Activated CD8-positive, alpha-beta memory T cell treated with anti-CD3 and anti-CD28 coated beads for 1 hour (primary cell): ENCODE measurements at places on chromosomes 16 and 17.

GRCh38 chr17:330993-331701, 21.5 kb downstream of the RPH3AL start:
- DNase-seq = no peak

GRCh38 chr16:60166-60565, 6.5 kb downstream of the SNRNP25 start:
- no peak for DNase-seq

GRCh38 chr16:89423681-89424260, 66.6 kb downstream of the ANKRD11 start:
- no peak for DNase-seq

DNA sequence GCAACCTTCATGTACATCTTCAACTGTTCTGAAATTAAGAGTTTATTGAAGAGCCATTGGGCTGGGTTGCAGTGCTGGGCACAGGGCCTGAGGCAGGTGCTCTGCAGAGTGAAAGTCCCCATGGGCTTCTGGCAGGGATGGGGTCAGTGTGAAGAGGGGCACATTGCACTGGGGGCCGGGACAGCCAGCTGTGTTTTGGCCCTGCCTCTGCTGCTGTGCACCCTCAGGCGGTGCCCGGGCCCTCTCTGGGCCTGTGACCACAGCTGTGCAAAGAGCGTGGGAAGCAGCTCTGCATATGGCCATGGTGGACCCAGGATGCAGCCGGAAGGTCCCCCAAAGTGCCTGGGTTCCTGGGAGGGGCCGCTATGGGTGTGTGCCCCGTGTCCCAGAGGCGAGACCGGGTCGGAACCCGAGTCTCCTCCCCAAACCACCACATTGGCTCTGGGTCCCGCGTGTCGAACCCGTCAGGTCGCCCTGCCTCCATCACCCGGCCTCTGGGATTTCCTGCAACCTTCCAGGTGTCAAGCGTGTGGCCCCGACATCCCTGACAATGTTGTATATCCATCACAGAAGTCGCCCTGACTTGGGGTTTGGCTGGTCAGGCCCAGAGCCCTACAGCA, 38.2 kb upstream of the ZNF469 start:
- DNase-seq = no peak

DNA sequence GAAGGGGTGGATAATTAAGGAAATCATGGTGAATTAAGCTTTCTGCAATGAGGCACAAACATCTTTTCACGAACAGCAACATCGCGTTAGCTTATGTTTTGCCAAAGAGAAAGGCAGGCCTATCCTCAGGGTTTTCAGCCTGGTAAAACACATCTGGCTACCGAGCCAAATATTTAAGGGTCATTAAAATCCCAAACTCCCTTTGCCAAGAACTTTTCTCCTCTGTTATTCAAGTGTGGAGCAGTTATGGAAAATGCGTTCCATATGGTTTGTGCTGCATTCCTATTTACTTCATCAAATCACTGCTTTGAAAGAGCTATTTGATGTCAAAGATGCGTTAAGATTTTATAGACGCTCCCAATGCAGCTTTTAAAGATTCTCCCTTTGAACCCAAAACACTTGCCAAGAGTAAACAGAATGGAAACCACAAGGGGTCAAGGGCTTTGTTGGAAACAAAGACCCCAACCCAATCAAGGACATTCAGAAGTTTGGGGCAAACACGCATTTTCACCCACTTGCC, 308.3 kb upstream of the CDH5 start:
- DNase-seq = no peak
